IPS-NIHi11 (cell line): ENCODE measurements at places on chromosomes 11 and 22.

- DNase-seq = no peak
Observed at GRCh38 chr11:35734669-35735410, 72.3 kb downstream of the TRIM44 start.

DNA sequence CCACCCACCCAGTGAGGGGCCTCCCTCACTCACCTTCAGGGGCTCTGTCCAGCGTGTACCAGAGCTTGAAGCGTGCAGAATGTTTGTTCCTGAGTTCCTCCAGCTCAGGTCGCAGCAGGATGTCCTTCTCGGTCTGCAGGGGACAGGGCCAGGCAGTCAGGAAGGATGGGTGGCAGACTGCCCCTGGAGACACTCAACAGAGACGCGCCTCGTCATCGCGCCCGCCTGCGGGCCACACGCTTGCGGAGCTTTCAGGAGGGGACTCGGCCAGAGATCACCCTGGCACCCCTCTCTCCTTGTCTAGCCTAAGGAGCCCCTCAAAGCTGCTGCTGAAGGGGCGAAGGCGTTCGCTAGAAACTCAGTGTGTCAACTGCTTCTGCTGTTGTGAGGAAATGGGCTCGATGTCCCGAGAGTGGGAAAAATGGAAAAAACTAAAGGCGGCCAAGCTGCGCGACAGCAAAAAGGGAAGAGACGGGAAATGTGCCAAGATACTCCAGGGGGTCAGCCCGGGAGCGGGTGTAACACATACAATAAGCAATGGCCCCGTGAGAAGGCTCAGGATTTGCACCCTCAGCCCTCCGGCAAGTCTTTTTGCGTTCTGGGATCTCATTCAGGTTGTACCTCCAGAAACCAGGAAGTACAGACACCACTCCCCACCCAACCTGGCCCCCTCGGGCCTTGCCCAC is 9.2 kb upstream of the POLDIP3 start:
- DNase-seq = no peak

- peak; percentile 70 for DNase-seq
Observed at GRCh38 chr11:17548444-17548843, 1.4 kb downstream of the OTOG start.

- DNase-seq = peak; percentile 43
Observed at GRCh38 chr11:111735262-111736116, 30.7 kb downstream of the PPP2R1B start.

DNA sequence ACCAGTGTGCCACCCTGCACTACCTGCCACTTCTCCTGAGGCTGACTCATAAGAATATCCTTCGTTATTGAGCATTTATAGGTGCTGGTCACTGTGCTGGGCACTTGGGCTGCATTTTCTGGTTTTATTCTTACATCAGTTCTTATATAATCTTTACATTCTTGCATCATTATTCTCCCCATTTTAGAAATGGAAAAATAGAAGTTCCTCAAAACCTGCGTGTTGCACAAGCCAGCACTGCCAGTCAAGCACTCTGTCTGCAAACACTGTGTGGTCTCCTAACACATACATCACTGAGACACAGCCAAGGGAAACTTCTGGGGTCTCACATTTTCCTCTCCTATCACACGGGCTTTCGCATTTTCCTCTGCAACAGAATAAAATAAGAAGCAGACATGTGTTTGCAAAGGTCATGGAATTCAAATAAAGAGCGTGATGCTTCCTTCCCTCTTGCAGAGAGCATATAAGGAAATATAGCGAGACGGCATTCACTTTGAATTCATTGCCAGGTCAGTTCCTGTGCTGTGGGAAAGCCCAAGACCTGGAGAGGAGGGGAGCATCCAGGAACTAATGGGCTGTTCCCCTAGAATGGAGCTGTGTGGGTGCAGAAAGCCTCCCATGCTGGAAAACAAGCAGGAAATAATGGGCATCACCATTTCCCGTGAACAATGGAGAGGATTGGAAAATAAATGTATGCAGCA is 73.9 kb upstream of the SEZ6L start:
- DNase-seq = no peak

- no peak for DNase-seq
Observed at GRCh38 chr11:3944198-3944597, 88.7 kb downstream of the STIM1 start.

DNA sequence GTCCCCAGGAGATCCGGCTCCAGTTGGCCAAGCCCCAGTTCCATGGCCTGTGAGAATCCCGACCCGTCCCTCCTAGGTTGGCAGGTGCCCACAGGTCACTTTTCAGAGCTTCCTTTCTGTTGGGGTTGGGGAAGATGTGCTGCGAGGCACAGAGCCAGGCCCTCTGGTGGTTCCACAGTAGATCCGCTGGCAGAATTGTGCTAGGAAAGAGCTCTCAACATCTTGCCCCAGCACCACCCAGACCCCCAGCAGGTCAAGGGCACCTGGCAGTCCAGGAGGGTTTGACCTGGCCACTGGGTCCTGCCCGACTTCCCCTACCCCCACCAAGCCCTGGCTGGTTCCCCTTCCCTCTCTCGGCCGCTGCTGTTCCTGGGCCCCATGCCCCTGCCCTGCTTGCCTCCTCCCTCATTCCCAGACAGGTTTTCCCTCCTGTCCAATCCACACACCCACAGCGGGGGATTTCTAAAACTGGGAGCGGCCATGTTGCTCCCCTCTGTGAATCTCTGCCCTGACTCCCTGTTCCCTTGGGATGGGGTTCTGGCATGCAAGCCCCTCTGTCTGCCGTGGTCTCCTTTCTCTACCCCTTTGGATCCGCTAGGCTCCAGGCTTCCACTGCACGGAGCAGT is 26.2 kb upstream of the GCAT start:
- DNase-seq = peak; percentile 48

GRCh38 chr11:13073119-13073981 is 64.2 kb downstream of the RASSF10 start:
- DNase-seq = no peak

DNA sequence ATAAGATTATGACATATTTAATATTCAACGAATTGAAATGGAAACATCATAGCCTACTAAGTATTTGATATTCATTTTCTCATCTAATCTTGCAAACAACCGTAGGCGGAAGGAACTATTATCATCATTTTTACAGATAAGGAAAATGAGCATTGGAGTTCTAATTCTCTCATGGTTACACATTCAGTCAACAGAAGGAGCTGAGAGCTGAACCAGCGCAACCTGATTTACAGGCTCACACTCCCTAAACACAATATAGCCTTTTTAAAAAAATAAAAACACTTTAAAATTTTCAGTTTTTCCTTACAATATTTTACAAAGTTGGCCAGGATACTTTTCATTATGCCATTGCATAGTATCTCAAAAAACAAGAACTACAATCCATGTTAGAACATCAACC is 74.8 kb downstream of the APOL5 start:
- DNase-seq = no peak

- DNase-seq = no peak
Observed at GRCh38 chr11:10716543-10717259, 23.1 kb upstream of the IRAG1 start.

DNA sequence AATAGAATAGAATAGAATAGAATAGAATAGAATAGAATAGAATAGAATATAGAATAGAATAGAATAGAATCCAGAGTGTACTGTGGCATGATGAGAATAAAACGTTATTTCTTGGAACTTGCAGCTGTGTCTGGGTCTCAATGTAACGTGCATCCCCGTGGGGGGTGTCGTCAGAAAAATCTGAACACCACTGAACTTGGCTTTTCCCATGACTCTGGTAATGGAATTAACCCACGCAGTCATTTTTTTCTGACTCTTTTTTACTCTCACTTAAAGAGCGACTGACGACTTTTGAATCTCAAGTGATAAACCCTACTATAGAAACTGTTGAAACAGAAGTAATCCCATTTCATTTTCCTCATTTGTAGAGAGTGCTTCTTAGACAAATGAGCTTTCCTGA is 92.4 kb upstream of the BID start:
- DNase-seq = no peak

- DNase-seq = no peak
Observed at GRCh38 chr11:60701469-60701818, 2.0 kb downstream of the MS4A8 start.

DNA sequence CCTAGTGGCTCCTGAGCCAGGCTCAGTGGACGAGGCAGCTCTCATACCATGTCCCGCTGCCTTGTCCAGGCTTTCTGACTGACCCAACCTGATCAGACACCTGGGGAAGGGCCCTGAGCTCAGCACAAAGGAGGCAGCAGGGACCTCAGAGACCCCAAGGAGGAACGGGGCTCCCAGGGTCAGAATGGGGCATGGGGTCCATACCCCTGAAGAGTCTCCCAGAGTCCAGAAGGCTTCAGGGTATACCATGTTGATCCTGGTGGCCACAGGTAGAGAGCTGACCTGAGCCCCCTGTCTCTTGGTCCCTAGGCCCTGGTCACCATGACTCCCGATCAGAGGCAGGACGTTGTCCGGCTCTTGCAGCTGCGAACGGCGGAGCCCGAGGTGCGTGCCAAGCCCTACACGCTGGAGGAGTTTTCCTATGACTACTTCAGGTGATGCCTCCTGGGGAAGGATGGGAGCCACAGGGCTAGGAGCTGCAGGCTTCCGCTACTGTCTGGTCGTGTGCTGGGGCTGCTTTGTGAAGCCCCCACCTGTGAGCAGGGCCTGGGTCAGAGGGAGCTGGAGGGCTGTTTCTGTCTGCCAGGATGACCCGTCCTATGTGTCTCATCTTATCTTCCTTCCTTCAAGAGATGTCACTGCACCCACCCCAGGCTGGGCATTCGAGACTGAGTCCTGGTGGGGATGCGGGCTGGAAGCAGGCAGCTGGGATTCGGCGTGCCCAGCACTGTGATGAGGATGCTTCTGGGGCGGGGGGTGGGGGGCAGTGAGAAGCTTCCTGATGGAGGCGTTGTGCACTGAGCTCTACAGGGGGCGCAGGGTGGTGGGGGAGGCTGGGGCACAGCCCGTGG is 74.2 kb downstream of the MYO7A start:
- DNase-seq = no peak

DNA sequence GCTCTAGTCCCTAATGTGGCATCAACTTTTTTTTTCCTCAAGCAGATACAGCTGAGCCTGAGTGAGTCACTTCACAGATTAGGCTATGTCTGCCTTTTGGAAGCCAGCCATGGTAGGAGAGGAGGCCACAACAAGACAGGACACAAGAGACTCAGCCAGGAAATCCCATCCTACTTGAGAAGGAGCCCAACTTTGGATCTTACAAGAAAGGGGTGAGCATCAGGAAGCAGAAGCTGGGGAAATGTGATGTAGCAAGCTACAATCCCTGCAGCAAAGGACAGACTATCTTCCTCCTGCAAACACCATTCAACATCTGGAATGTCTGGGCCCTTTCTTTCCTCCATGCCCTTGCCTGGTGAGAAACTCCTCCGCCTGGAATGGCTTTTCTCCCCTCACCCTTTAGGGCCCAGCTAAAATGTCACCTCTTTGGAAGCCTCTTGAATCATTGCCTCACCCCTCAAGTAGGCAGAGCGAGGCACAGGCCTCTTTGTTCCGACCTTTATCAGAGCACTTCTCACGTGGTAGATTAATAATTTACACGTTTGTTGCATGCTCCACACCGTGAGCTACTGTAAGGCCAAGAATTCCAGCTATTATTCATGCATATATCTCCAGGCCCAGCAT is 156.4 kb upstream of the PITPNB start:
- no peak for DNase-seq

DNA sequence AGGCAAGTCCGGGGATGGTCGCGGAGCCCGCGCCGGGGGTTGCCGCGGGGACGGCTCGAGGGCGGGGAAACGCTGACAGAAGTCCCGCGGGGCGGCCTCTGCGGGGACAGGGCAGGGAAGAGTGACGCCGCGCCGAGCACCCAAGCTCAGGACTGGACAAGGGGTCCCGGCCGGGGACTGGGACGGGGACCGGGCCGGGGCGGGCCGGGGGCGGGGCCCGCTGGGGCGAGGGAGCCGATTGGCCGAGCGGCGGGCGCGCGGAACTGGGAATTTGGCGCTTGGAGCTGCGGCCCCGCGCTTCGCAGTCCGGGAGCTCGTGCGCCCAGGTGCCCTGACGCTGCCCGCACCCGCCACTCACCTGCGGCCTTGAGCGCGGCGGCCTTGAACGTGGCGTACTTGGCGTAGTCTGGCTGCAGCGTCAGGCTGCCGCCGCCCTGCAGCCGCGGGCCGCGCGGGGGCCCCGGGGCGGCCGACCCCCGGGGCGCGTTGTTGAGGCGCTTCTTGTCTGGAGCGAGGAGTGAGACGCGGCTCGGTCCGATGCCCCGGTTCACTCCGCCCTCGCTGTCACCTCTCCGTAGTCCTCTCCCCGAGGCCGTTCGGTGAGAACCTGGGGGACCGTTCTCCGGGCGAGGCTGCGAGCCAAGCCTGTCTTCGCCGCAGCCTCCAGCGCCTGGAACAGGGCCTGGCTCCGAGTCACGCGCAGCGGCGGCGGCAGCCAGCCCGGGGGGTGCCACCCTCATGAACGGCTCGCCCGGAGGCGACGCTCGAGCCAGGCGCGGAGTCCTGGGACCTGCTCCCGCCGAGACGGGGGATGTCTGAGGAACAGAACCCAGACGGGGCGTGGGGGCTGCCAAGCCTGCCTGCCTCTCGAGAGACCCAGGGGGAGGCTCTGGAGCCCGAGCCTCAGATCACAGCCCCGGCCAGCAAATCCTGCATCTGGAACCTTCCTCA is 4.5 kb downstream of the SHISA8 start:
- peak; percentile 90 for DNase-seq

DNA sequence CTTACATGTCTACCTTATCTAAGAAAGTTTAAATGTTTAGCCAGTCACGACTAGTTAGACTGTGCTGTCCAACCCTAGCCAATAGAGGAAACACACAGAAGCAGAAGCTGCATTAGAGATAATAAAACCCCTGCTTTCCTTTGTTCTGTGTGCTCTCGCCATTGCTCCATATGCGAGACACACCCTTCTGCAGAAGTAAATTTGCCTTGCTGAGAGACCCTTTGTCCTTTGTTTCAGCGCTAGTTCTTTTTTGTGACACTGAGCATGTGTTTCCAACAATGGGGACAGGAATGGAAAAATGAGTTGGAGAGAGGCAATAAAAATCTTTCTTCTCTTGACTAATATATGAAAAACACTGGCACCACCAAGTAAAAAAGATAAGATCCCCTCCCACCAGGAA is 18.1 kb upstream of the MS4A4E start:
- DNase-seq = no peak

- no peak for DNase-seq
Observed at GRCh38 chr11:70575396-70576060, 177.2 kb downstream of the CTTN start.

GRCh38 chr11:67436459-67437081 is 912 bp downstream of the PTPRCAP start:
- peak; percentile 84 for DNase-seq
